A549 treated with CORT108297 at 1 μM for 4 hours (cell line): ENCODE measurements at places on chromosomes 1 and 21. TPM values are rescaled to one million over a fixed set of nuclear protein-coding genes. Genes with fewer than 3 reads are reported as not detected.

Gene RCAN3
- total RNA-seq: 10.1 to 14.0 TPM (median 13.1 TPM) in 5 replicates

Gene FCRL1
- not detected in 5 replicates for total RNA-seq

Gene INAVA
- 33.0 to 46.6 TPM (median 40.1 TPM) in 5 replicates for total RNA-seq

Gene DCDC2B
- not detected in 5 replicates for total RNA-seq

Gene RTCA
- total RNA-seq: 21.4 to 24.7 TPM (median 22.7 TPM) in 5 replicates

Gene PHGDH
- 78.1 to 91.7 TPM (median 86.2 TPM) in 5 replicates for total RNA-seq

Gene SLC45A1
- total RNA-seq: 3.2 to 6.1 TPM (median 5.1 TPM) in 5 replicates

Gene PHF13
- total RNA-seq: 8.0 to 10.4 TPM (median 9.8 TPM) in 5 replicates

Gene RPE65
- not detected in 5 replicates for total RNA-seq

Gene ZNF648
- not detected in 5 replicates for total RNA-seq

Gene RNU1-3
- total RNA-seq: 11.7 TPM in 1 of 5 replicates, not detected in the others

Gene SPRR2E
- total RNA-seq: not detected in 5 replicates

Gene CFAP141
- 0.29 TPM in 1 of 5 replicates, not detected in the others for total RNA-seq

Gene UMODL1
- not detected in 5 replicates for total RNA-seq

Gene TOR1AIP2
- 15.5 to 18.7 TPM (median 16.3 TPM) in 5 replicates for total RNA-seq

Gene LY9
- 0.06 to 0.10 TPM (median 0.08 TPM) in 5 replicates for total RNA-seq

Gene EXO1
- total RNA-seq: 21.6 to 32.1 TPM (median 24.9 TPM) in 5 replicates

Gene SIKE1
- 15.6 to 19.4 TPM (median 16.0 TPM) in 5 replicates for total RNA-seq

Gene ANGPTL1
- 0.09 TPM in 1 of 5 replicates, not detected in the others for total RNA-seq

Gene SLC2A5
- 0.04 to 0.25 TPM (median 0.17 TPM) in 5 replicates for total RNA-seq

Gene FNDC5
- total RNA-seq: 0.42 to 0.77 TPM (median 0.57 TPM) in 5 replicates

Gene EDARADD
- total RNA-seq: 3.2 to 3.4 TPM (median 3.3 TPM) in 5 replicates

Gene TMEM50B
- 10.1 to 10.9 TPM (median 10.8 TPM) in 5 replicates for total RNA-seq

Gene KCNJ15
- 0.07 to 0.43 TPM (median 0.17 TPM) in 5 replicates for total RNA-seq

Gene DNAJC8
- 68.6 to 81.5 TPM (median 70.8 TPM) in 5 replicates for total RNA-seq

Gene NBPF4
- total RNA-seq: 0.07 to 0.18 TPM (median 0.11 TPM) in 5 replicates

Gene ADORA1
- total RNA-seq: 0.85 to 1.3 TPM (median 1.1 TPM) in 5 replicates

Gene AQP10
- not detected in 5 replicates for total RNA-seq

Gene GNG12
- 53.1 to 79.5 TPM (median 66.0 TPM) in 5 replicates for total RNA-seq

Gene SYCP1
- not detected in 5 replicates for total RNA-seq

Gene LCE1F
- not detected in 5 replicates for total RNA-seq

Gene KCNE2
- total RNA-seq: not detected in 5 replicates

Gene CCDC185
- 0.08 to 0.13 TPM (median 0.10 TPM) in 4 of 5 replicates, not detected in the other for total RNA-seq

Gene NR1I3
- 0.06 to 0.15 TPM (median 0.08 TPM) in 3 of 5 replicates, not detected in the others for total RNA-seq

Gene TIE1
- not detected in 5 replicates for total RNA-seq

Gene UBXN10
- not detected in 5 replicates for total RNA-seq

Gene FCGR2B
- not detected in 5 replicates for total RNA-seq

Gene H6PD
- total RNA-seq: 4.3 to 7.5 TPM (median 5.7 TPM) in 5 replicates

Gene CDA
- total RNA-seq: 33.9 to 42.8 TPM (median 35.8 TPM) in 5 replicates

Gene AIM2
- not detected in 5 replicates for total RNA-seq

Gene C1orf167
- total RNA-seq: 0.09 TPM in 1 of 5 replicates, not detected in the others

Gene VANGL2
- 0.69 to 1.0 TPM (median 0.93 TPM) in 5 replicates for total RNA-seq
